ENCODE measurements at places on chromosomes 3 and 15.

DNA sequence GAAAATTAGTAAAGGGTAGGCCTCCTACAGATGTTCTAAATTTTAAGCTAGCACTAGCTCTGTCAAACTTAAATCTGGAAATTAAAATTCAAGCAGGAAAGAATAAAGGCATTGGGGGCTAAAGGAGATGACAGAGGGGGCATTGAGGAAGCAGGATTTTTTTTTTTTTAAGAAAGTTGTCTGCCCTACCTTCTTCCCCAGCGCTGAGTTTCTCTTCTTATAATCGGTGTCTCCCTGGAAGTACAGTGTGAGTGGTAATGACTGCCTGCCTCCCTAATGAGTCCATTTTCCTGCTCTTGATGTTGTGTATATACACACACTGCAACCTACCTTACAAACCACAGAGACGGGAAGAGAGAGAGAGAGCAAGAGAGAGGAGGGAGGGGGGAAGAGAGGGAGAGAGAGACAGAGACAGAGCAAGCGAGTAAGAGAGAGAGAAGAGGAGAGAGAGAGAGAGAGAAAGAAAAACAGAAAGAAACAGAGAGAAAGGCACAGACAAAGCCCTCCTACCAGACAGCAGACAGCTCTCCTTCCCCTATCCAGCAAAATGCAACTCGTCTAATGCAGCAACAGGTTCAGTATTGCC is 47.0 kb downstream of the ZBTB20 start:
- no peak for DNase-seq

DNA sequence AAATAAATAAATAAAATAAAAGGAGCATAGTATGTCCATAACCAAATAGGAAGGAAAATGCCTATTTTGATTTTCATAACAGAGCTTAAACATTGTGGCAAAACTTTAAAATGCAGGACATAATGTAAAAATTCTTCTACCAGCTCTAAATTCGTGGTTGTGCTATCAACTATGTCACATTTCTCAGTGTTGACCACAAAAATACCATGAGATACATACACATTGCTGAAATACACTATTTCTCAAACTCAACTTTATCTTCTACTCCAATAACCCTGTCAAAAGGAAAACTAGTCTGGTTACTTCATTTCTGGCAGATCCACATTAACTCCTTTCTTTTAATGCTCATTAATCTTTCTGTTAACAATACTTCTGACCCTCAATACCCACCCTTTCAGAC is 523.2 kb downstream of the FHIT start:
- no peak for DNase-seq

DNA sequence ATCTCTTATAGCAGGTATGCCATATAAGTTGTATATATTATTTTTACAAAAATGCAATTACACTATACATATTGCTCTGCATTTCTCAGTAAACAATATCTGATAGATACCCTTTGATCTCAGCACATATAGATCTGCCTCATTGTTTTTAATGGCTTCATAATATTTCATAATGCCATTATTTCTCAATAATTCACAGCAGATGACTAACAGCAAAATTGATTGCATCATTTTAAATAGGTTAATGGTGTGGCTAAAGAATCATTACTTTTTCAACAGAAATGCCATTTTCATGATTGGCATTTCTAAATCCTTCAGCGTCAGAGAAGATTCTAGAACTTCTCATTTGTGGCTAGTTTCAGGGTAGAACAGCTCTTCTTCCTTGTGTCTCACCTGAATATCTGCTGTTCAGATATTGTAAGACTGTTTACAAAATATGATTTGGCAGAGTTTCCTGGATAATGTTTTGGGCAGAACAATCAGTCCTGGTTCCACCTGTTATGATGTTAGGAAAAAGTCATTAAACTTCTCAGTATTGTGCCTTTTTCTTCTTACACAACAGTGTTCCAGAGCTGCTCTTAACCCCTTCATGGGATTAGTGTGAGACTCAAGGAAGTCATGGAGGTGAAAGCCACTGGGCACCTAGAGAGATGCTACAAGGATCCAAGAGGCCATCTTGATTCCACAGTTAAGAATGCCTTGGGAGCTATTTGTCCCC is 397.6 kb upstream of the THBS1 start:
- no peak for DNase-seq

- no peak for DNase-seq
Measured at GRCh38 chr15:94411846-94412245, 180.5 kb downstream of the MCTP2 start.

DNA sequence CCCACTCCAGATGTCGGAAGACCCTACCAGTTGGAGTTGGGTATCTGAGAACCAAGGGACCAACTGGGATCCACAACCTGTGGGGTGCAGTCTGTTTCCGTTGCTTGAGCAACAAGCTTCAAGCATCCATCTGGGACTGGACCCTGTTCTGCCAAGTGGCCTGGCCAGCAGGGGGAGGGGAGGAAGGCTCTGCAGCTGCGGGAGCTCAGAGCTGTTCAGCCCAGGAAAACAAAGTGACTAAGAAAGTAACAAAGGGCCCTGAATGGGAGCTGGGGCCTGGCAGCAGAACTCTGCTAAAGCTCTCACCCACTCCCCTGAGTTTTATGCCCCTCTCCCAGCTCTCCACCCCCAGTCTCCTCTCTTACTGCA is 2.7 kb downstream of the TYRO3 start:
- DNase-seq, result no peak

- DNase-seq, result no peak
Measured at GRCh38 chr3:136860541-136860940, 1.5 kb upstream of the NCK1 start.

GRCh38 chr3:125585595-125586223 is 9.6 kb downstream of the OSBPL11 start:
- DNase-seq, result peak; percentile 28

DNA sequence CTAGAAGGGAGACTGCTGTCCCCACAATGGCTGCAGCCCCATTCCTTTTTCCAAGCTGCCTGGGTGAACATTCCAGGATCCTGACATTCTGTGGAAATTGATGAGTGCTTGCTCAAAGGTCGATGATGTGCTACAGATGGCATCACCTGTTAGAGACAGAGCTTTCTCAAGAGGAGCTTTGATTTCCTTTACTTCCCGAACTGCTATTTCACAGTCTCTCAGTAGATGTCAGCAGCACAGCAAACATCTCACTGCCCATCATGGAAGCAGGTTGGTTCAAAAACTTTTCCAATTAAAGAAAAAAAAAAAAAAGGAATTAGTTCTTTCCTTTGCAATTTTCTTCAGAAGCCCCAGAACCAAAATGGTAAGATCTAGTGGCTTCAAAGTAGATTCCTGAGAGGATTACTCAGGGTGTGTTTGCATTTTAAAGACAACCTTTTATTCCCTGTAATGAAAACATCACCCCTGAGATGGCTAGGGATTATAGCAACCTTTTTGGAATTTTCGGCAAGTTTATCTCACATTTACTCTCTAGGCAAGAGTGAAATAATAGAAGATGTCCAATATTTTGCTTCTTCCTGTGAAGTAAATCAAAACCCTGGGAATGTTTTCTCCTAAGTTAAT is 44.8 kb downstream of the POLR2M start:
- DNase-seq, result no peak

DNA sequence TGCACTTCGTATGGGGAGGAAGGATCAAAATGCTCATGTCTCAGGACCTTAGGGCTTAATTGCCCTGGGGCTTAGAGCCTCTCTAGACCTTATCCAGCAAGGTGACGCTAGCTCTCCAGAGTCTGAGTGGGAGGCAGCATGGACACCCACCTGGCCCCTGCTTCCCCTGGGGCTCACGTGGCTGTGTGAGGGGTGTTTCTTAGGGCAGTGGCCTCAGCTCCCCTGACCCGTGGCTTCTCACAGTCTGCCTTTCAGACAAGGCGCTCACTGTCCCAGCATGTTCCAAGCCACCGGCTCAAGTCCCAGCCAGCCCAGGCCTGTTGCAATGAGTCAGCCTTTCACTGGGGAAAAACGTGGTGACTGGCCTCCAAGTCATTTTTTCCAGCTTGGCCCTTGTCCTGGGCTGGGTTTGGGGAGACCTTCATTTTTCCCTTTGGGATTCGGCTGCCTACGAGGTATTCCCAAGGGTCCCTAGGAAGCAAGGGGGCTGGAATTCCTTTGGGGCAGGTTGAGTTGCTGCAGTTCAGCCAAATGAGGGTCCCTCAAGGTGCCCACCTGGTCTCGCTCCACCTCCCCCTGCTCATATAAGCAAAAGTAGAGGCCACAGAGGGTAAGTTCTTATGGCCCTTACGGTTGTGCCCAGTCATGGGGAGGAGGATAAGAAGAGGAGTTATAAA is 15.7 kb downstream of the BHLHE40 start:
- no peak for DNase-seq

DNA sequence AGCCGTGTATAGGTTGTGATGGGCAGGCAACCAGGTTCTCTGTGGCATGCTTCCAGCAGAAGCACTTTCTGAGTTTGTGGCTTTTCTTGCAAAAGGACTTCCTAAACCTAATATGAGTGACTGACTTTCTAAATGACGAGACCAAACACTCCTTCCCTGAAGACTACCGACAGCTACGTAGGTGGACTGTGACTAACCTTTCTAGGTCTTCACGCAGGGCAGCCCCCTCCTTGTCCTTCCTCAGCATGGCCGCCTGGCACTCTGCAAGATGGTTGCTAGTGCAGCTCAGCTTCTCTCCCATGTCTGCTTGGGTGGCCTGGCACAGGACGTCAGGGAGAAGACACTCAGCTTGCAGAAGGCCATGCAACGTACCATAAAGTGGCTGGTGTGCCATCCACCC is 20.9 kb downstream of the CXCR6 start:
- no peak for DNase-seq

- DNase-seq, result no peak
Measured at GRCh38 chr15:36004891-36005490, 459.0 kb upstream of the DPH6 start.

DNA sequence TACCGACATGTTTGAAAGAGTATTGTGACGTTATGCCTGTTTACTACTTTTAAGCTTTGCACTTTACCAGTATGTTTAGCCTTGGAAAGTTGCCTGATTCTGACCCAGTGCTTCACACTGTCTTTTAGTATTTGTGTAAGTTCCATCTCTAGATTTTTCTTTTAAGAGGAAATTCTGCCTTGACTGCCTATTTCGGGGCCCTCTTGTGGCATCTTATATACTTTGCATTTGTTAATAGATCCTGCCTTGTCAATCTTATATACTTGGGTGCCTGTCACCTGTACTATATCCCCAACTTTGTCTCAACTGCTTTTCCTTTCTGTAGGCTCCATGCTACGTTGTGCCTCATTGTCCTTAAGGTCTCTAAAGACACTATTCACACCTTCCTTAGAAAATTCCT is 244.6 kb downstream of the STXBP5L start:
- DNase-seq, result no peak

DNA sequence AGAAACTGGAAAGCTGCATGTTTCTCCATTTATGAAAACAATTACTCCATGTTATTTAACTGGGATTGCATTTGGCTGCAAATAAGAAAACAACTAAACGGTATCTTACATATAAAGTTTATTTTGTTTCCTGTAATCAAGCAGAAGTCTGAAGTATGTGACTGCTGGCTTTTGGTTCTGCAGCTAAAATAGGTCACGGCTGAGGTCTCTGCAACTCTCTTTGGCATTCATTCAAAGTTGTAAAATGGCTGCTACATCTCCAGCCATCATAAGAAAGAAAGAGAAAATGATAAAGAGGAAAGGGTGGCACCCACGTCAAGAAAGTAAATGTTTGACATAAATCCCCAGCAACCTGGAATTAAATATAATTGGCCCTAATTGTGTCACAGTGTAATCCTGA is 406.1 kb downstream of the TBC1D5 start:
- DNase-seq, result no peak

GRCh38 chr3:15120986-15121385 is 22.0 kb upstream of the RBSN start:
- DNase-seq, result no peak

GRCh38 chr3:3065876-3066275 is 44.3 kb downstream of the IL5RA start:
- DNase-seq, result no peak

- no peak for DNase-seq
Measured at GRCh38 chr3:159229116-159229680, 427.3 kb downstream of the MFSD1 start.

- no peak for DNase-seq
Measured at GRCh38 chr3:39011191-39011736, 40.5 kb downstream of the SCN11A start.

DNA sequence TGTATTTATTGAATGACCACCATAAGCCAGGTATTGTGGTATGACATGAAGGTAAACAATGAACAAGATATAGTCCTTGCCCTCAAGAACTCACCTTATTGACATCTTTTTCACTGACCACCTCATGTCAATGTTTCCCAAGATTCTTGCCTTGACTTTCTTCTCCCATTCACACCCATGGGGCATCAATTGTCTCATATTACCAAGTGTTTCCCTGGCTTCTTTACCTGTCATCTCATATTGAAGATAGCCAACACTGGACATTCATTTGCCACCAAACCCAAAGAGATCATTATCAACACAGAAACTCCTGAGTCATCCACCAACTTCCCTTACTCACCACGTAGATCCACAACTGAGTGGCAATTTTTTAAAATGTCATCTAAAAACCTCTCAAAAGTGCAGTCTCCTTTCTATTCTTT is 2.2 kb downstream of the EFHB start:
- DNase-seq, result no peak

DNA sequence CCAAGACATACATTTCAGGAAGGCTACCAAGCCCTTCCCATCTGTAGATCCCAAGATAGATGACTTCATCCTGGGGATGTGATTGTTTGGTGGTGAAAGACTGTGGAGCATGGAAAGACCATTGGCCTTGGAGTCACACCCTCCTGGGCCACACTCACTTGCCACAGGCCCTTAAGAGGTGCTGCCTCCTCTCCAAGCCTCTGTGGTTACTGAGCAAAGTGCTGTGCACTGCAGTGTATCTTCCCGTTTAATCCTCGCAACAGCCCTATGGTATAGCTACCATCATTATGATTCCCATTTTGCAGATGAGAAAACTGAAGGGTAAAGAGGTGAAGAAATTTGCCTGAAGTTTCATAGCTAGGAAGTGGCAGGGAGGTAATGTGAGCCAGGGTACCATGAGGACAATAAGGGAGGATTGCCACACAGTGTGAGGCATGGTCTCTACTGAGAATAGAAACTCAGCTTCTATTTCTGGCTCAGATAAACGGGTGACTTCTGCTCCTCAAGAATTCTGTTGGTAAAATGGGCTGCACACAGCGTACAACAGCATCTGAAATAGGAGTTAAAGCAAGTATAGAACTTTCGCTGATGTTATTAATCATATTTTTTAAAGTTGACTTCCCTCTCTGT is 23.9 kb upstream of the RHO start:
- no peak for DNase-seq

DNA sequence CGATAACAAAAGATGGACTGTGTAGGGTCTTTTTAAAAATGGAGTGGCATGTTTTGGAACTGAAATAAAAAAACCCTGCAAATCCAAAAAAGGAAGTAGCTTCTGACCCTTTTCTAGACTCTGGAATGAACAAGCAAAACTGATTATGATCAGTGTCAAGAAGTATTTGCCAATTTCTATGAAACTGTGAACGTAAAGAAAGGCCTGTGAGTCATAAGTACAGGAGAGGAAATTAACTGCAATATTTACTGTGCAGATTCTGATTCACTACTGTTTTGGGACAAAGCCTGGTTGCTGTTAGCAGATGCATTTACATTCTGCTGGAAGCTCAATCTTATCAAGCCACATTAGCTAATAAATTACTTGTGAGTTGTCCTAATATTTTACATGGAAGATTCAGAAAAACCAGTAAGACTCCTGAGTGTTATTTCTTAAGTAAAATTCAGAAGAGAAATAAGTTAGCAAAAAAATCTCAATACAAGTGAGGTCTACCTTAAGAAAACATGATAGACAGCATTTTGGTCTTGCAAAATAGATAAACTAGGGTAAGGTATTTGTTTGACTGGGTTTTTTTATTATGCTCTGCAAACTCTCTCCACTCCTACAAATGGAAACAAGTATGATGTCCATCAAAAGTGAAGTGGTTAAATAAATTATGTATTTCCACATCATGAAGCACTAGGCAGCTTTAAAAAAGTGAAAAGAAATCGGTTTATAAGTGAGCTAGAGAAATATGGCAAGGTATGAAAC is 90.2 kb upstream of the LMOD3 start:
- no peak for DNase-seq
